ENCODE measurements at places on chromosomes 16 and 17. TPM values are rescaled to one million over a fixed set of nuclear protein-coding genes. Genes with fewer than 3 reads are reported as not detected.

Gene GNG13
- total RNA-seq, result not detected

Gene ACD
- 31.6 TPM for total RNA-seq

Gene ORC6
- 20.7 TPM for total RNA-seq

- no peak for DNase-seq
Measured at GRCh38 chr17:35795007-35795870, at the start of gene MMP28. Gene MMP28, minus strand, starts transcription at chr17:35795641. Its CDS starts 264 bp downstream, at chr17:35795377.

- no peak for DNase-seq
Measured at GRCh38 chr16:75074920-75075687, 41.5 kb downstream of the LDHD start.

- DNase-seq, result no peak
Measured at GRCh38 chr16:17362946-17363345, 107.8 kb downstream of the XYLT1 start.

GRCh38 chr17:37037590-37038155, 88.9 kb downstream of the AATF start:
- DNase-seq, result no peak

DNA sequence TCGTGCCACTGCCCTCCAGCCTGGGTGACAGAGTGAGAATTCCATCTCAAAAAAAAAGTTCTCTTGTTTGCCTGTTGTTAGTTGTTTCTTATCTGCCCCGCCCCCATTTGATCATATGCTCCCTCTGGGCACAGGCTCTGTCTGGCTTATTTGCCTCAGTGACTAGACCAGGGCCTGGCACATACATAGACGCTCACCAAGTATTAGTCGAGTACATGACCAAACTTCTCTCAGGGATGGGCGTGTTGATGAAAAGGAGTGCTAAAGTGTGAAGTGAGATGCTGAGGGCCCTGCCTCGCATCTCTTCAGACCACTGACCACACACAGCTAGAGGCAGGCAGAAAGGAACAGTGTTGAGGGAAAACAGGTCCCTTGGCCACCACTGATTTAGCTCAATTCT, 3.3 kb upstream of the HELZ start:
- DNase-seq, result no peak

Measured in type B pancreatic cell (in vitro differentiated cells).